ENCODE measurements at places on chromosomes 6 and 20. TPM values are rescaled to one million over a fixed set of nuclear protein-coding genes. Genes with fewer than 3 reads are reported as not detected.

The SCGN gene
- not detected for total RNA-seq

GRCh38 chr20:33415948-33416347 is 14.6 kb upstream of the CDK5RAP1 start:
- H3K4me3 ChIP-seq, result no peak overlapping the region
- H3K27ac ChIP-seq, result no peak overlapping the region
- H3K4me1 ChIP-seq, result no peaks in the 10 kb centered on the region
- peak; percentile 77 for DNase-seq
- H3K27me3 ChIP-seq, result no peaks in the 10 kb centered on the region
- H3K36me3 ChIP-seq, result peaks cover 7% of the 10 kb centered on the region

DNA sequence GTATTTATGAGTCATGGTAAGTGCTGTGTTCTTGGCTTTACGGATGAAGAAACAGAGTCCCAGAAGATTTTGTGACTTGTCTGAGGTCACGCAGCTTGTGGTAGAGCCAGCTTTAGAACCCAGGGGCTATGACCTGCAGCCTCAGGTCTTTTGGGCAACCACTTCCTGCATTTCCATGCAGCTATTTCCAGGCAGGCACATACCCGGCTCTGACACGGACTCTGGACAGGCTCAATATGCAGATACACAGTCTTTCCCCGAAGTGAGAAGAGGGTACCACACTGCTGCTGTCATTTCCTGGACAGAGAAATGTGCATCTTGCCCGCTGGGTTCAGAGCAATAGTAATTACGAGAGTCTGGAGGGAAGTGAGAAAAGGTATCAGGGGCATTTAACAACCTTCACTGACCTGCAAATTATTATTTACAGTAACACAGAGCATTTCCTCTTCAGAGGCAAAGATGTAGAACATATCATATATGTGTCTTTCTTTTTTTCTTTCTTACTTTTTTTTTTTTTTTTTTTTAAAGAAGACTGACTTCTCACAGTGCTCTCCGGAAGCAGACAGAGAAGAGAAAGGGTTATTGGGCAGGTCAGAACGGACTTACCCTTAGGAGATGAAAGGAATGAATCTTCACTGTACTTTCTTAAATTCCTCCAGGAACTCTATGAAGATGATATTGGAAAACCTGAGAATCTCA is 185.1 kb downstream of the CLIC5 start:
- peak; percentile 30 for DNase-seq
- peaks cover 4% of the 10 kb centered on the region for H3K4me1 ChIP-seq
- no peaks in the 10 kb centered on the region for H3K27me3 ChIP-seq
- H3K27ac ChIP-seq, result no peak overlapping the region

DNA sequence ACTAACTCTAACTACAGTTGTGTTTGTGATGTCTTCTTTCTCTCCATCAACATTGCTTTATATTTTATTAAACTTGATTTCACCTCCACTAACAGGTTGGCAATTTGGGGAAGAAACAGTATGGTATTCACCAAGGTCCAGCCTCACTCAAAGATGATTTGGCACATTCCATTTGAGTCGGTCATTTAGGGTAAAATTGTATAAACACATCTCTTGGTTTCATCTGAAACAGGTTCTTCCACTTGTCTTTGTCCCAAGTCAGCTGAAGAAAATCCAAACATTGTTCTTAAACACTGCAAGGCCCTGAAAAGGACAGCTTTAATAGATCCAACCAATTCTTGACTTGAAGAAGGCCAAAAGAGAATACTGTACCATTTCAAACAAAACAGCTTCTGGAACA is 104.9 kb upstream of the NT5E start:
- H3K36me3 ChIP-seq, result no peaks in the 10 kb centered on the region
- no peaks in the 10 kb centered on the region for H3K4me1 ChIP-seq
- no peak for DNase-seq
- no peaks in the 10 kb centered on the region for H3K27me3 ChIP-seq
- H3K4me3 ChIP-seq, result no peak overlapping the region
- H3K27ac ChIP-seq, result no peak overlapping the region

The SLC4A11 gene
- 5.7 TPM for total RNA-seq

- H3K27me3 ChIP-seq, result no peaks in the 10 kb centered on the region
- H3K4me3 ChIP-seq, result no peak overlapping the region
- peaks cover 19% of the 10 kb centered on the region for H3K4me1 ChIP-seq
- H3K27ac ChIP-seq, result no peak overlapping the region
- no peak for DNase-seq
These were observed 27.8 kb downstream of the PRPH2 start for GRCh38 chr6:42694586-42694985.

- H3K4me1 ChIP-seq, result peaks cover 16% of the 10 kb centered on the region
- no peaks in the 10 kb centered on the region for H3K27me3 ChIP-seq
- H3K4me3 ChIP-seq, result peak overlapping the region; percentile 80
- peak overlapping the region; percentile 86 for H3K27ac ChIP-seq
- DNase-seq, result peak; percentile 35
- H3K36me3 ChIP-seq, result peaks cover 21% of the 10 kb centered on the region
These were observed 41.3 kb upstream of the HFE start for GRCh38 chr6:26045928-26046368.

DNA sequence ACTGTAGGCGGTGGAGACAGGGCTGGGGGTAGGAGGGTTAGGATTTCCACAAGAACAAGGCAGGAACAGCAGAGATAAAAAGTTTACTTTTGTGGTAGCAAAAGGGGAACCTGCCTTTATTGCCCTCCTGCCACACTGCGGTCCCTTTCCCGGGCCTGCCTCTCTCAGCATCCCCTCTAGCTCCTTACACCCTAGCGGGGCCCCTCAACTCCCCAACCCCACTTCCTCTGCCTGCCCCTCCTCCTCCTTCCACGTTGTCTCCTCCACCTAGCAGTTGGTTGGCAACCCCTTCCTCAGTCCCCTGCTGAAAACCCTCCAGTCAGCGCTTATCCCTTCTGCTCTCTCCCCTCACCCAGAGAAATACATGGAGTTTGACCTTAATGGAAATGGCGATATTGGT is 714 bp downstream of the AIF1 start:
- no peaks in the 10 kb centered on the region for H3K36me3 ChIP-seq
- DNase-seq, result no peak
- no peaks in the 10 kb centered on the region for H3K27me3 ChIP-seq
- H3K4me3 ChIP-seq, result no peak overlapping the region
- H3K4me1 ChIP-seq, result no peaks in the 10 kb centered on the region
- no peak overlapping the region for H3K27ac ChIP-seq

All from MCF 10A (cell line).